CD4-positive, alpha-beta T cell (primary cell): ENCODE measurements at places on chromosomes 3 and 15.

- no peak for DNase-seq
These were observed 740.5 kb downstream of the ROBO2 start for GRCh38 chr3:77780278-77780996.

- DNase-seq, result no peak
These were observed 470.8 kb downstream of the SOX2 start for GRCh38 chr3:182182531-182182968.

DNA sequence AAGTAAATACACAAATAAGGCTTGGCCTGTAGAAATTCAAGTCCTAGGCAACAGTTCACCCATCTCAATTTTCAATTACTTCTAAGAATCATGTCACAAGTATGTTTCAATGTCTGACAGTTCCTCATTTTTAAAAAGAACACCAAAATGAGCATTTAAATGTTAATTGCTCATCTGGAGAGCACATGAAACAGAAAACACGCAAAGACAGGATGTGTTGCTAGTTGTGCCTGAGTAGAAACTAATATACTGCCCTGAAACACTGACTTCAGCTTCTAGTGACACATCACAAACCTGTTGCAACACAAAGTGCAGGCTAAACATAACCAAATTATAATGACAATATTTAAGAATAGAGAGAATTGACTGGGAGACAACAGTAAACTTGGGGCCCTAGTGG lies 167.3 kb upstream of the THBS1 start:
- DNase-seq, result no peak

GRCh38 chr3:19171794-19172193 lies 23.5 kb downstream of the KCNH8 start:
- no peak for DNase-seq

DNA sequence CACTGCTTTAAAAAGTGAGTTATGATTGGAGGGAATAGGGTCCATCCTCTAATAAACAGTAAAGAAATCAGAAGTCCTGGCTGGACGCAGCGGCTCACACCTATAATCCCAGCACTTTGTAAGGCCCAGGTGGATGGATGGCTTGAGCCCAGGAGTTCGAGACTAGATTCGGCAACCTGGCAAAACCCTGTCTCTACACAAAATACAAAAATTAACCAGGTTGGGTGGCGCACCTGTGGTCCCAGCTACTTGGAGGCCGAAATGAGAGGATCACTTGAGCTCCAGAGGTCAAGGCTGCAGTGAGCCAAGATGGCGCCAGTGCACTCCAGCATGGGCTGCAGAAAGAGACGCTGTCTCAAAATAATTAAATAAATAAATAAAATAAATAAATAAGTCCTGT lies 171.2 kb downstream of the POTEB3 start:
- no peak for DNase-seq

DNA sequence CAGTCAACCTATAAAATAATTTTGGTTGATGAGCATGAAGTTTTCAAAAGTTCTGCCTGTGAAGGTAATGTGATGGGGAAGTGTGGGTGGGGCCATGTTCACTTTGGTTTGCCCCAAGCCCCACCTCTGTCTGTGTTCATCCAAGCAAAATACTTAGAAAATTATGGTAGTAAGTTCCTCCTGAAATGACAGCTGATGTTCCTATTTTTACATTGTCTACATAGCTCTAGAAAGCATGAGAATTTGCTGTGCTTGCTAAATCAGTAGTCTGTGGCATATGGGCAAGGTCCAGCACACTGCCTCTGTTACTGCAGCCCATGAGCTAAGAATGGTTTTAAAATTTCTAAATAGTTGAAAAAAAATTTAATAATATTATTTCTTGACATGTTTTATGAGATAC lies 21.9 kb upstream of the CP start:
- DNase-seq, result no peak

DNA sequence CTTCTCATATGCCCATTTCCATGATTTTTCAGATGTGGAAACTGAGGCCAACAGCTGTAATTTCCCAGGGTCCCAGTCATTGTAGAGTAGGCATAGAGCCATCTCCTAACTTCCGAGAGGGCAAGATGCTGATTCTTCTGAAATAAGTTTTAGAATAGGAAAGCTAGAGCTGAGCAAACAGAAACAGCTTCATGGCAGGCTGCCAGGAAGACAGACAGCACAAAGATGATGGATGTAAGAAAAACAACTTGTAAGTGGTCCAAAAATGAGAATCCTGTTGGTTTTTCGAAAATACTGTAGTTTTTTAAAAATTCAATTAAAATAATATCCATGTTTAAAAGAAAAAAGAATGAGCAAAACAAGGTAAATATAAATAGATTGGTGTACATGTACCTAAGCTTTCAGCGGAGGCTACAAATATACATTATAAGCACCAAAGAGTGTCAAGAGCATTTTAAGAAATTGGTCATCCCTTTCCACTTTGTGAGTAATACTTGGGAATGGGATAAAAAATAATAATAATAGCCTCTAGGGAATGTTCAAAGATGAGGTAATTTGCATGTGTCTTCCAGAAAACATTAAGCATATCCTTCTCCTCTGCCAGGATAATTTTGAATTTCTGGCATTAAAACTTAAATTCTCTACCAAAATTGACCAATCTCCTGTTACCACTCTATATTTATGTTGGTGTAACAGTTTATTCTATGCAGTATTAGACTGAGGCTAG lies 406.6 kb downstream of the MECOM start:
- DNase-seq, result no peak

- DNase-seq, result no peak
These were observed 84.1 kb upstream of the PRR23C start for GRCh38 chr3:139128803-139129202.

GRCh38 chr3:136343446-136343845 lies 93.3 kb downstream of the PCCB start:
- no peak for DNase-seq

DNA sequence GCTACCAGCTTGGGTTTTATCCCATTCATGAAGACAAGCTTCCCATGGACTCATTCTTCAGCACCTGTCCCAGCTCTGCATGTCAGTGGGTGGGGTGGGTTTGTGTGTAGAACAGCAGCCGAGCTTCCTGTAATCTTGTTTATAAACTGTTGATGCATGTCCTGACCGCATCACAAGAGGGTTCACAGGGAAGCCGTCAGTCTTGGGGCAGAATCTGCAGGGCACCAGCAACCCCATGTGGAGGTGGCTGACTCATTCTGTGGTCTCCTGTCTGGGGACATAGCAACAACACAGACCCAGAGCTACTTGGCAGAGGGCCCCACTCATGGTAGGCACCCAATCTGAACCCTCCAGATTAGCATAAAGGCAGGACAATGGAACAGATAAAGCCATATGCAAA lies 35.6 kb downstream of the DAPK2 start:
- peak; percentile 95 for DNase-seq
